Stimulated activated CD8-positive, alpha-beta memory T cell treated with anti-CD3 and anti-CD28 coated beads, Interleukin-4, amount 100 ng/mL, for 48 hours (primary cell): ENCODE measurements at places on chromosomes 4 and X.

DNA sequence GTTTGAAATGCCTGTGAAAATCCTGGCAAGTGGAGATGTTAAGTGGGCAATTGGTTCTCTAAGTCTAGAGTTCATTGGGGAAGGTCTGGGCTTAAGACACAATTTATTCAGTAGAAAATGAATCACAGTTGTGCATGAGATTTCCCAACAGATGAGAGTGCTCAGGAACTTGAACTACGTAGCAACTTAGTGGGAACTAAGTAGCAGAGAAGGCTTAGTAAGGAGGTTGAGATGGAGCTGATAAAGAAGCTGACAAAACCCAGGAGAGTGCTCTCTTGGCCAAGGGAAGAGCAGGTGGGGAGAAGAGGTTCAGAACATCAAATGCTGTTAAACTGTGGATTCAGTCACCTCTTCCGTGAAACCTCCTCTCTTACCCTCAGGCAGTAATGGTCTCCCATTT is 33.0 kb downstream of the AFF1 start:
- DNase-seq, result no peak

DNA sequence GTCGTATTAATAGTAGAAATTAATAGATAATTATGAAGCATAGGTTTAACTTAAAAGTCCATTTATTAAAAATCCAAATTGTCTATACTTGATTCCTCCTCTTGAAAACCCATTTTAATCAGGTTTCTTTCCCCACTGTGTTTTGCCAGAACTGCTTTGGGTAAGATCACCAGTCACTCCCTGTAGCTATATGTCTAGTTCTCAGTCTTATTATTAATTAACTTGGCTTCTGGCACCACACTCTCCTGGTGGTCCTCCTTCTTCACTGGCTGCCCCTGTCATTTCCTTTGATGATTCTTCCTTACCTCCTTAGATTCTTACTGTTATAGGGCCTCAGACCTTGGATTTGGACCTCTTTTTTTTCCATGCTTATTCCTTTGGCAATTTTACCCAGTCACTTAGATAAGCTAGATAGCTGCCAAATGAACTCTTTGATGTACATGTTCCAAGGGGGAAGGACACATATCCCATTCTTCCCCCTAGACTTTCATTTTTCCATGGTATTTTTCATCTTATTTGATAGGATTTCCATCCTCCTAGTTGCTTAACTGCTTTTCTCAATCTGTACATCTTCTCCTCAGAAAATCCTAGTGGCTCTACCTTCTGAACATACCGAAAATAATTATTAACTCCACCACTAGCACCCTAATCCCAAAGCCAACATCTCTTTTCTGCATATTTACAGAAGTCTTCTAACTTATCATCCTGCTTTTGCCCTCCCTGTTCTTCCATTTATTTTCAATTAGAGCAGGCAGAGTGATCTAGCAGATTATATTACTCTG is 24.5 kb downstream of the GIMD1 start:
- DNase-seq, result no peak

DNA sequence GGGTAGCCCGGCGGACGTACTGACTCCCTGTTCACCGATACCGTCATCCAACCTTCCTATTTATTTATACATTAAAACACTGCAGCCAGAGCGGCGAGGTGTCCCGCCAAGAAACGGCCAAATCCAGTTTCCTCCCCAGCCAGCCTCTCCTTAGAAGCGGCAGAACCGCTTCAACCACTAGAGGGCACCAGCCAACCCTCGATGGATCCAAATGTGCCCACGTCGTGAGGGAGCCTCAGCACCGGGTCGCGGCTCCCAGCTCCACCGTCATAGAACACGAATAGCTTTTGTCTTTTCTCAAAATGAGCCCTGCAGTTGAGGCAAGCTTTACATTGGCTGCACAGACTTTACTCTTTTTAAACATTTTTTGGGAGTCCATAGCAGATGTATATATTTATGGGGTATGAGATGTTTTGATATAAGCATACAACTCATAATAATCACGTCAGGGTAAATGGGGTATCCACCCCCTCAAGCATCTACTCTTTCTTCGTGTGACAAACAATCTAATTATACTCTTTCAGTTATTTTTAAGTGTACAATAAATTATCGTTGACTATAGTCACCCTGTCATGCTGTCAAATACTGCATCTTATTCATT is 13.0 kb upstream of the HELT start:
- peak; percentile 90 for DNase-seq

- no peak for DNase-seq
These were observed 575 bp downstream of the TREX2 start for GRCh38 chrX:153445106-153445855.

GRCh38 chrX:136292656-136293055 is 8.1 kb upstream of the ADGRG4 start:
- DNase-seq, result no peak

- DNase-seq, result no peak
These were observed 1517.6 kb downstream of the STIM2 start for GRCh38 chr4:28378109-28378830.

DNA sequence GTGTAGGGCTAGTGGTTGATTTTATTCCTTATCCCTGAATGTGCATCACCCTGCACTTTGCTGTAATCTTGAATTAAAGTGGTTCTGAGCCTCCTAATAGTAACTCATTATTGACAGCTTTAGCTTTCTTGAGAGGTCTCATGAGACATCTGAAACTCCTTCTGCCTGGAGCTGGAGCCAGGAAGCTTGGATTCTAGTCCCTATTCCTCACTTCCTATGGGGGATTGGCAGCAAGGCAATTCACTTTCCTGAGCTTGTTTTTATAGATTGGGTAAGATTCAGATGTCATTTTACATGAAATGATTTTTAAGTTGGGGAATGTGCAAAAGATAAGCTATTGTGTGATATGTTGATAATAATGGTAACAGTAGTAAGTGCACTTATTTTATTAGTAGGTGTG is 17.1 kb upstream of the ETNPPL start:
- no peak for DNase-seq

GRCh38 chr4:80014531-80014930 is 58.5 kb downstream of the ANTXR2 start:
- no peak for DNase-seq

DNA sequence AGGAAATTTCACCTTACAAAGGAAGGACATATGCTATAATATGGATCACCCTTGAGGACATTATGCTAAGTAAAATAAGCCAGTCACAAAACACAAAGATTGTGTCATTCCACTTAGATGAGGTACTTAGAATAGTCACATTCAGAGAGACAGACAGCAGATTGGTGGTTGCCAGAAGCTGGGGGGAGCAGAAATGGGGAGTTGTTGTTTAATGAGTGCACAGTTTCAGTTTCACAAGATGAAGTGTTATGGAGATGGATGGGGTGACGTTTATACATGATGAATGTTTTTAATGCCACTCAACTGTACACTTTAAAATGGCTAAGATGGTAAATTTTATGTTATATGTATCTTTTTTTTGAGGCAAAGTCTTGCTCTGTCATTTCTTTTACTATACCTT is 14.8 kb upstream of the SPON2 start:
- DNase-seq, result peak; percentile 33

GRCh38 chr4:101970547-101971155 is 180.1 kb downstream of the BANK1 start:
- no peak for DNase-seq

DNA sequence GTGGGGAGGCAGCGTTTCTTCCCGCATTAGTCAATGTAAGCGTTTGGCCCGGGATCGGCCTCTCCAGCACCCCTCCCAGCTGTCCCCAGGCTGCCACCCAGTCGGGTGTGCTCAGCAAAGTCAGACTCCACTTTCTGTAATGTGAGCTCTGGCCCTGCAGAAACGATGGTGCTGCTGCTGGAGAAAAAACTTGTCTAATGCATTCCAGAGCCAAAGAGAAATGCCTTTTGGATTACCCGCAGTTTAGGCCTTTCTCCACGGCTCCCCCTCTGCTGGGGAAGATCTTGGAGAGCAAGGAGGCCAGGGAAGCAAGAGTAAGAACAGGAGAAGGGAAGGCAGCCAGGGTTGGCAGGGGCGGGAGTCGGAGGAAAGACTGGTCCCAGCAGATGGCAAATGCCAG is 55.2 kb downstream of the ELF4 start:
- no peak for DNase-seq

DNA sequence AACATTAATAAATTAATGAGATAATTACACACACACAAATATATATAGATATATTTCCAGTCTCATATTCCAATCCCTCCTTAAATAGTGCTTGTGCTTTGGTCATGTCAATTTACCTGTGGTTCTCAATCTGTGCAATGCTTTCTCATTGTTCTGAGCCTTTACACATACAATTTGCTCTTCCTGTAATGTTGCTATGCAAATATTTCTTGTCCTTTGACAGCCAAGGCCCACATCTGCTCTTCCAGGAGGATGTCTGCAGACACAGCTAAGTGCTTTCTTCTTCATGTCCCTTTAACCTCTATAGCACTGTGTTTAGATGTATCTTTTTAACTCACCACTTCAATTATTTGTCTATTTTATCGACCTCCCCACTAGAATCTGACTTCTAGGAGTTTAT is 67.3 kb upstream of the RAPGEF2 start:
- DNase-seq, result no peak

DNA sequence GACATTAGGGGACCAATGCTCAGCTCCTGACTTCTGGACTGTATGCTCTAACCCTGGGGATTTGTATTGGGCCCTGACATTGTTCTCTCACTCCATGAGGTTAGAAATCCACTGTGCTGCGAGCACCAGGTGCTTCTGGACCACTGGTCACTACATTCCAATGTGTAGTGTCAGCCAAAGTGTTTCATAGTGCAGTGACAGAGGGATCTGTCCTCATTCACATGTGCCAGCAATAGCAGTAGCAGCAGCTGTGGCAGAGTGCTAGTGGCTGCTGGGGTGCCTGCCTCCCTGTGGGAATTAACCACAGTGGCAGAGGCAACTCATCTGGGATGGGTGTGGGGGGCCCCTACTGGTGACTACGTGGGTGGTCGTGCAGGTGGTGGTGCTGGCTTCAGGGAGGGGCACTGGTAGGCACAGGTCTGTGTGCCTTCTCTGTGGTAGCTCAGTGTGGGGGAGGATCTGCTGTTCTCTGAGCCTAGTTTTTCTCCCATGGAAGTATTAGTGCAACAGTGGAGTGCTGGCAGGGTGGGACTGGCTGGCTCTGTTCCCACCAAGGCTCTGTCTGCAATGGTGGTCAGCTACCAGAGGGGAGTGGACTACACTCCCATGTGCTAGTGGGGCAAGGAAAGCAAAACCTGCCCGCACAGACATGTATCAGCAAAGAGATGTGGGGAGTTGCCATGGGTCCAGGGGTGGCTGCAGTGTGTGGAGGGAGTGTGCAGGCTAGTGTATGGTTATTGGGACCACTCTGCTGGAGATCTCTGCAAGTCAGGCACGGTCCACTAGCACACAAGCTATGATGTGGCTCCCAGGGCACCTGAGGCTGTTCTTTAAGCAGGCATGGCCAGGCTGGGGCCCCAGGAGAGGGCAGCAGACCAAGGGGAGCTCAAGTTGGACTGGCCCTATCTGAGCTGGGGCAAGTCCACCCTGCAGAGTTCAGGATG is 78.5 kb downstream of the SCLT1 start:
- no peak for DNase-seq

DNA sequence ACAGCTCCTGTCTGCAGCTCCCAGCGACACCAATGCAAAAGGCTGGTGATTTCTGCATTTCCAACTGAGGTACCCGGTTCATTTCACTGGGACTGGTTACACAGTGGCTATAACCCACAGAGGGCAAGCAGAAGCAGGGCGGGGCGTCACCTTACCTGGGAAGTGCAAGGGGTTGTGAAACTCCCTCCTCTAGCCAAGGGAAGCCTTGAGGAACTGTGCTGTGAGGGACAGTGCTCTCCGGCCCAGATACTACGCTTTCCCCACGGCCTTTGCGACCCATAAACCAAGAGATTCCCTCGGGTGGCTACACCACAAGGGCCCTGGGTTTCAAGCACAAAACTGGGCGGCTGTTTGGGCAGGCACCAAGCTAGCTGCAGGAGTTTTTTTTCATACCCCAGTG is 218.9 kb downstream of the PPP3CA start:
- no peak for DNase-seq

- DNase-seq, result no peak
These were observed 18.3 kb upstream of the PITX2 start for GRCh38 chr4:110641218-110641617.

DNA sequence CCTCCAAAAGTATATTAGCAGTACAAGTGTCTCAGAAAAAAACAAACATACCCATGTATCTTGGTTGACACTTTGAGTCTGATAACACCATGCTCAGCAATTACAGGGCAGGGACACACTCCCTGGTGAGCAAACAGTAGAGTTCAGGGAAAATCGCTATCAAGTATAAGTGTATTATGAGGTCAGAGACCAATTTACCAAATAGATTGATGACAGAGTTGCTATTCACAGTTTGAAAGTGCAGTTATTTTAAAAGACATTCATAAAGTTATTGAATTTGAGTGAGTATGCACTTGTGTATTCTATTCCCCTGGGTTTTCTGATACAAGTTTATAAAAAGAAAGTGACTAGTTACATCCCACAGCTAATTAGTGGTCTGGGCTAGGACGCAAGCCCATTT is 10.2 kb upstream of the LONRF3 start:
- no peak for DNase-seq

DNA sequence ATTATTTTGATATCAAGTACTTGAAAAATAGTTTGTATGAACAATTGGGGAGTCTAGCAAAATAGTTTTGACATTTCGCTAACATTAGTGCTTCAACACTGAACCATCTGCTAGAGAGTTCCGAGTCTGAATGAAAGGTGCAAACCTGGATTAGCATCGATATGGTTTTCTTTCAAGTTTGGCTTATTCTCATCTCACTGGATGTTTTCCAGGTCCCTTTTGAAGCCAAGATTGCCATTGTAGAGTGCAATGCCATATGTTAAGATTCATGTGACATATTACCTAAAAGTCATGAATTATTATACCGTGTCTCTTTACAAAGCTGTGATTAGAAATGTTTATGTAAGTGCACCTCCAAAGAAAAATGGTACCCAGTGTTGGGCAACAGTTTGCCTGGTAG is 36.8 kb upstream of the NAA11 start:
- no peak for DNase-seq

DNA sequence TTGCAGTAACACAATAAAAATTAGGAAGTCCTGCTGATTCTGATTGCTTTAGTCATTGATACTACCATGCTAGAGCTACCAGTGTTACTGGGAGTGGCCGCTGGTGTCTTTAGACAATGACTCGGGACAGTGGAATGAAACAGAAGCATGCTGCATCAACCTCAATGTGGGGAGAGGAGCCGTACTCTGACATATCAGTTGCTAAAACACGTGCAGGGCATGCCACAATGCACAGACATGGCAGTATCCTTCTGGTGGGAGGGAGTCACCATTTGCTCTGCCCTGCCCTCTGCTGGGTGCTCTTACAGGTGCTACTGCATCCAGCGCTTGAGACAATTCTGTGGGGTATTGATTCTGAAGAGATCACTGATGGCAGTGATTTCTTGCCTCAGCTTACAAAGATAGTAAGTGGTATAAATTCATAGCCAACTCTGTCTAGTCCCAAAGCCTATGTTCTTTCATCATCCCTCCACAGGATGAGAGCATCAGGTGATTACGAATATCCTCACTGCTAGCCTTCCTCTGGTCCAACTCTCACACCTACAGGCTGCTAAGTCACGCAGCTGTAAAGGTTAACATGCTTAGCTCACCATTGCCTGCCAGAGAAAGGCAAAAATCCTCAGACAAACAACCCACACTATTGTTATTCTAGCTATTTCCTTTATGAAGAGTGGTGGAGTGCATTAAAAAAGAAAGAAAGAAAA is 43.7 kb downstream of the NSG1 start:
- peak; percentile 66 for DNase-seq

GRCh38 chr4:19300213-19300612 is 951.5 kb upstream of the SLIT2 start:
- no peak for DNase-seq

- DNase-seq, result no peak
These were observed 21.6 kb upstream of the FGG start for GRCh38 chr4:154634058-154634457.
